ENCODE measurements at places on chromosomes 16 and 17. TPM values are rescaled to one million over a fixed set of nuclear protein-coding genes. Genes with fewer than 3 reads are reported as not detected.
A peak's percentile ranks its signal among the peaks of the same experiment; 100 is the strongest.

The CD79B gene
- total RNA-seq, result 6.0 TPM

DNA sequence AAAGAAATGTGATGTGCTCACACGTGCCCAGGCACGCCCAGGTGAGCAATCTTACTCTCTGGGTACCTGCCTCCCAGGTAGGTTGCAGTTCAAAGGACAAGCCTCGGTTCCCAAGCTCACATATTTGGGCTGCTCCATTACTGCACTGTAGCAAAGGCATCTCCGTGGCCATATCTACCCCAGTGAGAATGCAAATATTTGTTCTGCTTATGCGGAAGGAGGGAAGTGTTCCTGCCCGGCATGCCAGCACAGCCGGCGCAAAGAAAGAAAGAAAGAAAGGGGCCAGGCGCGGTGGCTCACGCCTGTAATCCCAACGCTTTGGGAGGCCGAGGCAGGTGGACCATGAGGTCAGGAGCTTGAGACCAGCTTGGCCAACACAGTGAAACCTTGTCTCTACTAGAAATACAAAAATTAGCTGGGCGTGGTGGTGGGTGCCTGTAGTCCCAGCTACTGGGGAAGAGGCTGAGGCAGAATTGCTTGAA is 30.7 kb downstream of the SLC43A2 start:
- H3K4me3 ChIP-seq, result no peak overlapping the region
- no peaks in the 10 kb centered on the region for H3K27me3 ChIP-seq
- H3K27ac ChIP-seq, result no peak overlapping the region
- peaks cover 12% of the 10 kb centered on the region for H3K4me1 ChIP-seq
- no peak for DNase-seq

GRCh38 chr16:28872952-28873351 is 5.3 kb upstream of the ATP2A1 start:
- no peaks in the 10 kb centered on the region for H3K4me1 ChIP-seq
- H3K4me3 ChIP-seq, result no peak overlapping the region
- no peaks in the 10 kb centered on the region for H3K27me3 ChIP-seq
- peaks cover 45% of the 10 kb centered on the region for H3K36me3 ChIP-seq
- H3K27ac ChIP-seq, result no peak overlapping the region
- no peak for DNase-seq

The CLEC19A gene
- not detected for total RNA-seq

DNA sequence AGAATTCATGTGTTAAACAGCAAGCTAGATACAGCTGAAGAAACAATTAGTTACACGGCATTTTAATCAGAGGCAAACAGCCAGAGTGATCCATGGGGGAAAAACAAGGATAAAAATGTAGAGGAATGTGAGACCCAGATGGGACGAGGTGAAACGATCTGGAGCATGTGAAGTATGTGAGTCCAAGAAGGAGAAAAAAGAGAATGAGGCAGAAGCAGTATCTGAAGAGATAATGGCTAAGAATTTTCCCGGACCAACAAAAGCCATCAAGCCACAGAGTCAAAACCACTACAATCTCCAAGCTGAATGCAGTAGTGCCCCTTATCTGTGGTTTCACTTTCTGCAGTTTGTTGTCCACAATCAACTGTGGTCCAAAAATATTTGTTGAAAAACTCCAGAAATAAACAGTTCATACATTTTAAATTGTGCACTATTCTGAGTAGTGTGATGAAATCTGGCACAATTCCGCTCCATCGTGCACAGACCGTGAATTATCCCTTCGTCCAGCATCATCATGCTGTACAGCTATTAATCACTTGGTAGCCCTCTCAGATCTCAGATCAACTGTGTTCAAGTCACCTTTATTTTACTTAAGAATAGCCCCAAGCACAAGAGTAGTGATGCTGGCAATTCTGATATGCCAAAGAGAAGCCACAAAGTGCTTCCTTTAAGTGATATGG is 18.8 kb downstream of the MYH10 start:
- H3K36me3 ChIP-seq, result no peaks in the 10 kb centered on the region
- H3K27ac ChIP-seq, result peak overlapping the region; percentile 69
- DNase-seq, result no peak
- peaks cover 89% of the 10 kb centered on the region for H3K4me1 ChIP-seq
- H3K4me3 ChIP-seq, result peak overlapping the region; percentile 59

The KNOP1 gene
- total RNA-seq, result 10.6 TPM

GRCh38 chr16:74724820-74725549 is 24.3 kb upstream of the MLKL start:
- no peak overlapping the region for H3K27ac ChIP-seq
- no peaks in the 10 kb centered on the region for H3K4me1 ChIP-seq
- no peaks in the 10 kb centered on the region for H3K27me3 ChIP-seq
- H3K4me3 ChIP-seq, result no peak overlapping the region

The GDPD1 gene
- total RNA-seq, result 1.8 TPM

The MMP2 gene
- total RNA-seq, result 351 TPM

The RPS15A gene
- total RNA-seq, result 900 TPM

GRCh38 chr17:10226930-10227695 is 28.7 kb upstream of the GAS7 start:
- no peak overlapping the region for H3K4me3 ChIP-seq
- no peaks in the 10 kb centered on the region for H3K27me3 ChIP-seq
- H3K4me1 ChIP-seq, result no peaks in the 10 kb centered on the region
- H3K27ac ChIP-seq, result no peak overlapping the region
- DNase-seq, result no peak
- H3K36me3 ChIP-seq, result no peaks in the 10 kb centered on the region

DNA sequence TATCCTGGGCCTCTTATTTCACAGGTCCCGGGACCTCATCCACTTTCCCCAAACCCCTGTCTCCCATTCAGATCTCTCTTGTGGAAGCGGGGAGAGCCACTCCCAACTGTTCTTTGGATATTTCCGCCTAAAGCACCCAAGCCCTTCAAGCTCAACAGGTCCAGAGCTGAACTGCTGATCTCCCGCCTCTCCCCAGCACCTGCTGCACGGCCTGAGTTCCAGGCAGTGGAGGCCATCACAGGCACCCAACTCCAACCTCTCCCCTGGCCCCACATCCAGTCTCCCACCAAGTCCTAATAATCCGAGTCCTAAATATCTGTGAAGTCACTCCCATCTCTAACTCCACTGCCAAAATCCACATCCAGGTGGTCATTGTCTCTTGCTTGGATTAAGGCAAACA is 6.5 kb downstream of the ITGA2B start:
- no peaks in the 10 kb centered on the region for H3K36me3 ChIP-seq
- H3K4me1 ChIP-seq, result peaks cover 19% of the 10 kb centered on the region
- H3K27ac ChIP-seq, result no peak overlapping the region
- H3K4me3 ChIP-seq, result no peak overlapping the region

GRCh38 chr16:86181526-86181925 is 282.6 kb downstream of the IRF8 start:
- no peaks in the 10 kb centered on the region for H3K36me3 ChIP-seq
- DNase-seq, result no peak
- no peaks in the 10 kb centered on the region for H3K4me1 ChIP-seq
- H3K4me3 ChIP-seq, result no peak overlapping the region

GRCh38 chr16:80627108-80627507 is 86.3 kb downstream of the DYNLRB2 start:
- no peaks in the 10 kb centered on the region for H3K36me3 ChIP-seq
- H3K27me3 ChIP-seq, result no peaks in the 10 kb centered on the region
- H3K27ac ChIP-seq, result no peak overlapping the region
- no peak overlapping the region for H3K4me3 ChIP-seq

DNA sequence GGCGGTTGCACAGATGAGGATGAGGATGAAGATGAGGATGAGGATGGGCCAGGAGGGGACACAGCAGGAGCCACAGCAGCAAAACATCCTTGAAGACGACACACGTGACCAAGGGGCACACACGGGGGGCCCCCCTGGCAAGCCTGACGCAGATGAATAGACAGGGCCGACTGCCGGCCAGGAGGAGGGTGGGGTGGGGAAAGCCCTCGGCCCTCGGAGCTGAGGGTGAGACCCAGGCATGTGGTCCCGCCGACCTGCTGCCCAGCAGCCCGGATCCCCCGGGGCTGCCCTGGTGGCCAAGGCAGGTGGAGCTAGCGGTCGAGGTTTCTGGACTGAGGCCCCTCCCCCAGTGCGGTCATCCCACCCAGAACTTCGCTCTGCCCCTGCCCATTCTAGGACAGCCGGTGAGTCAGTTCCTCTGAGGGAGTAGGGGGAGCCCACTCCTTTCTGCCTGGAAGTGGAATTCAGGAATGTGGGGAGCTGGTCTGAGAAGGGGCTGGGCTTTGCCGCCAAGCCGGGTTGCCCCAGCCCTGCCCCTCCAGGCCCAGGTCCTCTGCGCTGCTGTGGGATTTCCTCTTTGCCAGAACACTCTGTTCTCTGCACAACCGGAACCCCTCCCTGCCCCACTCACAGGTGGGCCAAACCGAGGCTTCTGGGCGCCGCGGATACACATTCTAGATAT is 9.9 kb downstream of the CYGB start:
- H3K27me3 ChIP-seq, result no peaks in the 10 kb centered on the region
- H3K27ac ChIP-seq, result peak overlapping the region; percentile 86
- peak; percentile 38 for DNase-seq
- H3K4me1 ChIP-seq, result peaks cover 35% of the 10 kb centered on the region
- H3K36me3 ChIP-seq, result no peaks in the 10 kb centered on the region
- H3K4me3 ChIP-seq, result peak overlapping the region; percentile 59

DNA sequence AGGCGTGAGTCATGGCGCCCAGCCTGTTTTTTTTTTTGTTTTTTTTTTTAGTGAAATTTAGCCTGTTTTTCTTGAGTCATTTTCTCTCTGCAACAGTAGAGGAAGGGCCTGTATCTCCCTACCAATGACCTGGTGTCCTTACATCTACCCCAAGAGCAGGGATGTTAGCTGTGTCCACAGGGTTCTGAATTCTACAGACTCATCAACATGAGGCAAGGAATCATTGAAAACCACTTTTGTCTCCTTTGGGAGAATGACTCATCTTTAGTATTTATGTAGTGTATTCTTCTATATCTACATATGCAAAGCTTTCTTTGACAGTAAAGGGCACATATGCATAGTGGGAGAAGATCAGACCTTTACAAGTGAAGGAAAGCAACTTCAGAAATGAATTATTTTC is 105.3 kb downstream of the SPECC1 start:
- H3K4me3 ChIP-seq, result no peak overlapping the region
- no peak overlapping the region for H3K27ac ChIP-seq
- peaks cover 3% of the 10 kb centered on the region for H3K4me1 ChIP-seq
- H3K36me3 ChIP-seq, result peaks cover 11% of the 10 kb centered on the region
- no peaks in the 10 kb centered on the region for H3K27me3 ChIP-seq

The PRAC2 gene
- total RNA-seq, result not detected

GRCh38 chr17:77733576-77734296 is 224.8 kb upstream of the TNRC6C start:
- H3K27me3 ChIP-seq, result no peaks in the 10 kb centered on the region
- H3K36me3 ChIP-seq, result no peaks in the 10 kb centered on the region
- H3K4me3 ChIP-seq, result peak overlapping the region; percentile 48
- no peak for DNase-seq

DNA sequence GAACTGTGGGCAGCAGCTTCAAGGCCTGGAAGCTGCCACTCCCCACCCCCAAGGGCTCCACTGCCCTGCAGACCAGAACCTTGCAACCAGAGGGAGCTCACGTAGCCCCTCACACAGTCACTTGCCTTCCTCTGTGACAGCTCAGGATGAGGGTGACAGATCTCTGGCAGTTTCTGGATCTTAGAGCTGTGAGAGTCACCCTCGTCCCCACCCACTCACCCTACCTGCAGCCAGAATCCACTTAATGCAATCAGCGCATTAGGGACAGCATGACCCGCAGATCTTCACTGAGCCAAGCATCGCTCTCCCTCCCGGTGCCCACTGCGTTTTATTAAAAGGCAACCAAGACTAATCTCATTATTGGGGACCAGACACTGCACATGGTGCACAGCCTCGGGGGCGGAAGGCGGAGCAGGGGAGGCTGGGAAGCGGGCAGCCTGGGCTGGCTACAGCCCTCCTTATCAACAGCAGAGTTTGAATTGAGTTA is 3.5 kb downstream of the CYB561 start:
- DNase-seq, result no peak
- no peak overlapping the region for H3K4me3 ChIP-seq
- no peaks in the 10 kb centered on the region for H3K27me3 ChIP-seq
- H3K36me3 ChIP-seq, result no peaks in the 10 kb centered on the region

The PRM3 gene
- not detected for total RNA-seq

DNA sequence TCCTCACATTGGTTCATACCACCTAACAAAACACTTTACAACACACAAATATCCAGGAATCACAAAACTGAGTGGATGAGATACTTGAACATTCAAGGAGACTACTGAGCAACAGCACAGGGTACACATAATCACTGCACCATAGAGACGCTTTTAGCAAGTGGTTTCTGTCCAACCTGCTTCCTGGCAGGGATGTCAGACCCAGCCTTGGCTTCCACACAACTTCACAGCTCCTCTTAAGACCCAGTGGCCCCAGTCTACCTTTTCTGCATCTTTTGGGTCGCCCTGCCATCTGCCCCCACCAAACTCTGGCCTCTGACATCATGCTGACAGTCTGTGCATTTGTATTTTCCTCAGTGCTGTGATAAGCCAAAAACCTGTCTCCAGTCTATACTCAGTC is 5.9 kb upstream of the CORO6 start:
- no peak overlapping the region for H3K27ac ChIP-seq
- peaks cover 16% of the 10 kb centered on the region for H3K36me3 ChIP-seq
- no peak overlapping the region for H3K4me3 ChIP-seq

GRCh38 chr17:76281573-76282371 is 16.6 kb downstream of the UBALD2 start:
- H3K36me3 ChIP-seq, result no peaks in the 10 kb centered on the region
- H3K27me3 ChIP-seq, result no peaks in the 10 kb centered on the region
- no peak overlapping the region for H3K4me3 ChIP-seq

GRCh38 chr16:10646228-10646580 is 48.5 kb downstream of the TEKT5 start:
- H3K4me1 ChIP-seq, result no peaks in the 10 kb centered on the region
- H3K27me3 ChIP-seq, result no peaks in the 10 kb centered on the region
- DNase-seq, result no peak
- no peak overlapping the region for H3K27ac ChIP-seq

The GRAPL gene
- total RNA-seq, result 0.54 TPM

GRCh38 chr17:33674685-33675084 is 381.6 kb upstream of the ASIC2 start:
- no peaks in the 10 kb centered on the region for H3K36me3 ChIP-seq
- no peaks in the 10 kb centered on the region for H3K4me1 ChIP-seq
- H3K27ac ChIP-seq, result no peak overlapping the region
- no peak overlapping the region for H3K4me3 ChIP-seq
- DNase-seq, result peak; percentile 10

- peaks cover 67% of the 10 kb centered on the region for H3K4me1 ChIP-seq
- H3K4me3 ChIP-seq, result no peak overlapping the region
- H3K36me3 ChIP-seq, result peaks cover 76% of the 10 kb centered on the region
- no peaks in the 10 kb centered on the region for H3K27me3 ChIP-seq
- peak overlapping the region; percentile 12 for H3K27ac ChIP-seq
Observed at GRCh38 chr17:8506145-8506544, 70.5 kb downstream of the NDEL1 start.

The SLC6A2 gene
- total RNA-seq, result 0.85 TPM

The PLEKHG4 gene
- 15.6 TPM for total RNA-seq

- H3K4me1 ChIP-seq, result no peaks in the 10 kb centered on the region
- H3K4me3 ChIP-seq, result peak overlapping the region; percentile 57
- DNase-seq, result no peak
Observed at GRCh38 chr17:65711671-65712276, 150.3 kb upstream of the AXIN2 start.

DNA sequence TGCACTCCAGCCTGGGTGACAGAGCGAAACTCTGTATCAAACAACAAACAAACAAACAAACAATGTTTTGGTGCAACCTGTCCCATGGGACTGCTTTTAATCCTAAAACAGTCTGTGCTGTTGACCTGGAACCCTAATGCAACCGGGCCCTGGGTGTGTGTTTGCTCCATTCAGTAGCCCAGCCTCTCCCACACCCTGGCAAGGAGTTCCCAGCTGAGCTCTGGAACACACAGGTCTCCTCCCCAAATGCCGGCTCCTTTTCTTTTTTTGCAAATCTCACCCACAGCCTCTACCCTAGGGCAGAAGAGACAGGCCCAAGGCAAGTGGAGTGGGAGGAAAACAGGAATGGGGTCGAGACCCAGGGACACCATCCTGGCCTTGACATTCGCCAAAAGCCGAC is 29.8 kb upstream of the RASD1 start:
- DNase-seq, result no peak
- H3K36me3 ChIP-seq, result no peaks in the 10 kb centered on the region
- H3K4me1 ChIP-seq, result no peaks in the 10 kb centered on the region

The TP53TG3B gene
- total RNA-seq, result not detected

The CHD9NB gene
- 2.3 TPM for total RNA-seq

Measured in thoracic aorta (tissue), 2 donors.